ENCODE measurements at places on chromosomes 13 and 19. TPM values are rescaled to one million over a fixed set of nuclear protein-coding genes. Genes with fewer than 3 reads are reported as not detected.

DNA sequence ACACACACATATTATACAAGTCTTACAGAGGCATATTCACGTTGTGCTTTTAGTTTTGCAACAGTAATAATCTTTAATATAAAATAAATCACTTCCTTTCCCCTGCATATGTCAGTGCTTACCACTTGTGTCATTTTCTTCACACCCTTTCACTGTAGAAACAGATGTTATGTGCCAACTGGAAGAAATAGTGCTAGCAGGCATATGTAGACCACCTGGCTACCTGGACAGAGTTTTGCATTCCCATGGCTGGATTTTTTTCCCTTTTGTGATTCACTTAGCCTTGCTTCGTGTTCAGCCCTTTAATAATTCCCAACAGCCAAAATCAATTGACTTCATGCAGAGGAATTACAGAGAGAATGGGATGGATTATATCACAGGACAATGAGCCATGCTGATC lies 399.1 kb upstream of the SPRY2 start:
- no peaks in the 10 kb centered on the region for H3K27me3 ChIP-seq
- DNase-seq: no peak
- H3K36me3 ChIP-seq: no peaks in the 10 kb centered on the region

The PGLYRP2 gene
- not detected for total RNA-seq

DNA sequence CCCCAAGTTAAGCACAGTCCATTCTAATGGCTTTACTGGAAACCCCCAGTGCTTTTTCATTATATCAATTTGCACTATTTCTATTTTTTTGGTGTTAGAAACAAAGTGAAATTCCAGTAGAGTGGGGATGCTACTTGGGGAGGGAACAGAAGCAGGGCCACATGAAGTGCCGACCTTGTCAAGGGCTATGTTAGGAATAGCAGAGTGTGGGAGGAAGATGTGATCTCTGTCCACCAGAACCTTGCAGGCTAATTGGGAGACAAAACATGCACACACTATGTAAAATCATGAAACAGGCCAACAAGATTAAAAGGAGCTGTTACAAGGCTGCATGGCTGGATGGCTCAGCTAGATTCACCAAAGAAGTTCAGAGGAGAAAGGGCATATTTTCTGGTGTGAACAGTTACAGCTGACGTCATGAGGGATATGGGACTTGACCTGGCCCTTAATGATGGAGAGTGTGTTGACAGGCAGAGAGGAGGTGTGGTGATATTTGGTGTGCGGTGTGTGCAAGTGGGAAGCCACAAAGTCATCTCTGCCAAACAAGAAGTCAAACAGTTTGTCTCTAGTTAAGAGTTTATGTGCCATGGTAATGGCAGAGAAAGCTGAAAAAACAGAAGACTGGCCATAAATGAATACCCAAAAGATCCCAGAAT lies 318.4 kb upstream of the MAB21L1 start:
- no peaks in the 10 kb centered on the region for H3K4me1 ChIP-seq
- no peaks in the 10 kb centered on the region for H3K36me3 ChIP-seq
- H3K27ac ChIP-seq: no peak overlapping the region
- no peak overlapping the region for H3K4me3 ChIP-seq
- H3K27me3 ChIP-seq: no peaks in the 10 kb centered on the region

DNA sequence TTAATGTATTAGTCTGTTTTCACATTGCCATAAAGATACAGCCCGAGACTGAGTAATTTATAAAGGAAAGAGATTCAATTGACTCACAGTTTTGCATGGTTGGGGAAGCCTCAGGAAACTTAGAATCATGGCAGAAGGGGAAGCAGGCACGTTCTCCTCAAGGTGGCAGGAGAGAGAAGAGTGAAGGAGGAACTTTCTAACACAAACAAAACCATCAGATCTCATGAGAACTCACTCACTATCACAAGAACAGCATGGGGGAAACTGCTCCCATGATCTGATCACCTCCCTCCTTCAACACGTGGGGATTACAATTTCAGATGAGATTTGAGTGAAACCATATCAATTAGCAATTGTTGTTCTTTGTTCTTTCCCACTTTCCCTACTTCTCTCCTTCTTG lies 689.0 kb upstream of the SLITRK1 start:
- H3K27me3 ChIP-seq: no peaks in the 10 kb centered on the region
- no peak for DNase-seq
- H3K36me3 ChIP-seq: no peaks in the 10 kb centered on the region
- no peak overlapping the region for H3K27ac ChIP-seq
- H3K4me1 ChIP-seq: no peaks in the 10 kb centered on the region

- no peak overlapping the region for H3K4me3 ChIP-seq
- H3K36me3 ChIP-seq: no peaks in the 10 kb centered on the region
- H3K4me1 ChIP-seq: no peaks in the 10 kb centered on the region
- no peaks in the 10 kb centered on the region for H3K27me3 ChIP-seq
Observed at GRCh38 chr13:29429286-29429900, 166.1 kb downstream of the SLC7A1 start.

GRCh38 chr13:21106089-21106488 lies 44.7 kb upstream of the LATS2 start:
- no peaks in the 10 kb centered on the region for H3K27me3 ChIP-seq
- no peaks in the 10 kb centered on the region for H3K4me1 ChIP-seq
- DNase-seq: no peak
- no peaks in the 10 kb centered on the region for H3K36me3 ChIP-seq
- no peak overlapping the region for H3K4me3 ChIP-seq

DNA sequence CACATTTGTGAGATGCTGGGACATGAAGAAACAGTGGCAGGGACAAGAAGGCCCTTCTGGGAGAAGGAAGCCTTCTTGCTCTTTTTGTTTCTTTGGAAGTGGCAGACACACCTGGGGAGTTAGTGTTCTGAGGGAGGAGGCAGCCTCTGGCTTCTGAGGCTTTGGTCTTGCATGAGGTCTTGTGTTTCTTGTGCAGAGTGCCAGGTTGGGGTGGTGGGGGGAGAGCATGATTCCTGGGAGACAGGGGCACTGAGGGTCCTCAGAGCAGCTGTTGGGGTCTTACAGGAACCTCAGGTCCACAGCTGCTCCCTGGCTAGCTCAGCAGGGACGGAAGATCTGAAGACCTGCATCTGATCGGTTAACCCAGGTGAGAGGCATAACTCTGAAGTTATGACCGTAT lies 167.5 kb upstream of the ZNF536 start:
- H3K4me1 ChIP-seq: no peaks in the 10 kb centered on the region
- no peaks in the 10 kb centered on the region for H3K27me3 ChIP-seq
- no peak for DNase-seq
- no peaks in the 10 kb centered on the region for H3K36me3 ChIP-seq
- H3K4me3 ChIP-seq: no peak overlapping the region

- H3K27ac ChIP-seq: no peak overlapping the region
- H3K27me3 ChIP-seq: no peaks in the 10 kb centered on the region
- no peaks in the 10 kb centered on the region for H3K4me1 ChIP-seq
Observed at GRCh38 chr13:77653301-77653700, 44.2 kb upstream of the SLAIN1 start.

The CADM4 gene
- 8.2 TPM for total RNA-seq

The GJA3 gene
- total RNA-seq: not detected

GRCh38 chr19:945401-946252 lies 19.8 kb downstream of the ARID3A start:
- peak; percentile 26 for DNase-seq
- peaks cover 12% of the 10 kb centered on the region for H3K4me1 ChIP-seq
- H3K27me3 ChIP-seq: no peaks in the 10 kb centered on the region
- no peak overlapping the region for H3K27ac ChIP-seq
- H3K36me3 ChIP-seq: no peaks in the 10 kb centered on the region

The NOSIP gene
- total RNA-seq: 66.9 TPM

The LILRA2 gene
- total RNA-seq: 5.5 TPM

DNA sequence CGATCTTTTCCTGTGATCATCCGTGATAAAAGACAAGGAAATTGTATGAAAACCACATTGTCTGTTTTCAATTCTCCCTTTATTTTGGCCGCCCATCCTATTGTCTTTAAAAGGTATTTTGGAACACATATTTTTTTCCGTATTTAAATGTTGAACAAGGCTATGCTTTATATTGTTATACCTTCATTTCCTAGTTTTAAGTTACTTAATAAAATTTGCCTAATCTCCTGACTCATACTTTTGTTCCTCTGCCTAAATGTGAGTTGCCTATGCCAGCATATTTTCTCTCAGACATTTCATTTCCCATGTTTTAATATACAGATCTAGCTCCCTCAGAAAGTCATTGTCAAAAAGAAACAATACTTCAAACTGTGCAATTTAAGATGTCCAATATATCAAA lies 104.2 kb downstream of the SLITRK6 start:
- H3K27ac ChIP-seq: no peak overlapping the region
- no peaks in the 10 kb centered on the region for H3K36me3 ChIP-seq
- no peaks in the 10 kb centered on the region for H3K27me3 ChIP-seq
- H3K4me3 ChIP-seq: no peak overlapping the region

DNA sequence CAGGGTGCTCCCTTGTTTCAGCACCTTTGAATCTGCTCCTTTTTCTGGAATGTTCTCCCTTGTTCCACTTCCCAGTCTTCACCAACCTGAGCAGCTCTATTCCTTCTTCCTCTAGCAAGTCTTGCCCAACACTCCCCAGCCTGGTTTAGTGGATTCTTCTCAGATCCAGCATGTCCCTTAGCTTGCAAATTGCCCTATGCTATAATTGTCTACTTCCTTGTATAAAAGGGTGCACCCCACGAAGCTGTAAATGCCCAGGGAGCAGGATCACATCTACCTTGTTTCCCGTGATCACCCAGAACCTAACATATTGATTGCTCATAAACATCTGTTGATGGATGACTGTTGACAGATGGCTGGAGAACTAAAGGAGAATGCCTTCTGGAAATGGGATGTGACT lies 93.2 kb upstream of the C1QTNF9B start:
- no peak for DNase-seq
- no peaks in the 10 kb centered on the region for H3K36me3 ChIP-seq
- no peaks in the 10 kb centered on the region for H3K27me3 ChIP-seq

DNA sequence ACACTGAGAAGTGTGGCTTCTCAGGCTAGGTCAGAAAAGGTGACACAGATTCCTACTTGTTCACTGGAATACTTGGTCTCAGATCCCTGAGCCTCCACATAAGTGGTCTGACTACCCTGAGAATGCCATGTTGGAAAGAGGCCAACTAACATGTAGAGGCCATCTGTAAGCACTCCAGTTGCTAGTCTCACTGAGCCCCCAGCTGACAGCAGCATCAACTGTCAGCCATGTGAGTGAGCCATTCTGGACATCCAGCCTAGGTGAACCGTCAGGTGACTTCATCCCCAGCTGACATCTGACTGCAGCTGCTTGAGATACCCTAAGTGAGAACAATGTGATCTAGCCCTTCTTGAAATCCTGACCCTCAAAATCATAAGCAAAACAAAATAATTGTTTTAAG lies 18.1 kb upstream of the ARL11 start:
- no peaks in the 10 kb centered on the region for H3K4me1 ChIP-seq
- H3K27ac ChIP-seq: no peak overlapping the region
- no peak for DNase-seq
- H3K27me3 ChIP-seq: no peaks in the 10 kb centered on the region
- no peak overlapping the region for H3K4me3 ChIP-seq

GRCh38 chr19:18514800-18515682 lies 6.8 kb downstream of the ELL start:
- peak; percentile 76 for DNase-seq
- H3K4me1 ChIP-seq: peaks cover 24% of the 10 kb centered on the region
- no peaks in the 10 kb centered on the region for H3K36me3 ChIP-seq
- H3K27me3 ChIP-seq: no peaks in the 10 kb centered on the region

GRCh38 chr13:23788459-23788858 lies 100.7 kb downstream of the MIPEP start:
- H3K27ac ChIP-seq: no peak overlapping the region
- H3K4me1 ChIP-seq: no peaks in the 10 kb centered on the region
- no peaks in the 10 kb centered on the region for H3K27me3 ChIP-seq

The CASP14 gene
- not detected for total RNA-seq

The ZNF525 gene
- 20.1 TPM for total RNA-seq

GRCh38 chr19:8148410-8149260 lies 757 bp downstream of the FBN3 start:
- no peak overlapping the region for H3K4me3 ChIP-seq
- no peak for DNase-seq
- H3K36me3 ChIP-seq: no peaks in the 10 kb centered on the region
- no peak overlapping the region for H3K27ac ChIP-seq

DNA sequence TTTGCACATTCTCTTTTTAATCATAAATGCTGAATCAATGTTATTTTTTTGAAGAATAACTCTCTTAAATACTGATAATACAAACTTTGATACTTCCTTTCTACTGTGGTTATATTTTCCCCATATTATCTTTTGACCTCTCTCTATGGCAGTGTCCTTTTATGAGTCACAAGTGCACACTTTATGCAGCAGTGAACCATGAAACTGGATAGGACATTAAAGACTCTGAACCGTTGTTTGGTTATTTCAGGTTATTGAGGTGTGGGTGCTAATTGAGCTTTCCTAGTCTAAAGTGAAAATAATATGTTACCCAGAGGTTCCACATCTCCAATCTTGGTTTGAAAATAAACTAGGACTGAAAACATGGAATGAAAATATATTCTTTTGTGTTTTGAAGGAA lies 71.4 kb downstream of the DGKH start:
- DNase-seq: no peak
- H3K27me3 ChIP-seq: no peaks in the 10 kb centered on the region
- no peak overlapping the region for H3K4me3 ChIP-seq
- H3K4me1 ChIP-seq: peaks cover 2% of the 10 kb centered on the region

DNA sequence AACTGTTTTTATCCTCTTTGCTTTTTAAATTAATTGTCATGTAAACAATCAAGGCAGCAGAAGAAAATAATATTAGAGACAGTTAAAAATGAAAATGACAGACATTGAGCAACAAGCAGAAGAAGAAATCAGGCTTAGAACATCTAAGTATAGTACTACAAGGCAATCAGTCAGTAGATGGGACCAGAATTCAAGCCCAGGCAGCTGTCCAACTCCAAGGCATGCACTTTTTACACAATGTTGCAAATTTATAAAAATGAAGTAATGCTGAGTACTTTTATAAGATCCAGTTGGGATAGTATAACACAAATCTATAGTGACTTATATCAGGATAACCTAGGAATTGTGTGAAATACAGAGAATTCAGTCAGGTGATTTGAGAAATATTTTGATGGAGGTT lies 2815.8 kb downstream of the PCDH9 start:
- no peaks in the 10 kb centered on the region for H3K27me3 ChIP-seq
- no peak overlapping the region for H3K4me3 ChIP-seq
- DNase-seq: no peak
- no peak overlapping the region for H3K27ac ChIP-seq

The DACT3 gene
- total RNA-seq: 13.3 TPM

The TMEM91 gene
- 9.7 TPM for total RNA-seq

The GJB2 gene
- 2.4 TPM for total RNA-seq

- H3K27me3 ChIP-seq: no peaks in the 10 kb centered on the region
- no peak for DNase-seq
- H3K4me1 ChIP-seq: no peaks in the 10 kb centered on the region
- no peak overlapping the region for H3K4me3 ChIP-seq
- H3K36me3 ChIP-seq: no peaks in the 10 kb centered on the region
Observed at GRCh38 chr19:16420336-16420676, 51.5 kb downstream of the EPS15L1 start.

GRCh38 chr13:47893527-47893926 lies 107.5 kb downstream of the SUCLA2 start:
- no peaks in the 10 kb centered on the region for H3K36me3 ChIP-seq
- H3K27ac ChIP-seq: no peak overlapping the region
- no peaks in the 10 kb centered on the region for H3K4me1 ChIP-seq
- H3K4me3 ChIP-seq: no peak overlapping the region
- no peak for DNase-seq

GRCh38 chr13:98103942-98104880 lies 38.7 kb upstream of the FARP1 start:
- no peaks in the 10 kb centered on the region for H3K36me3 ChIP-seq
- no peak overlapping the region for H3K4me3 ChIP-seq
- no peak for DNase-seq
- no peaks in the 10 kb centered on the region for H3K4me1 ChIP-seq
